Dermis microvascular lymphatic vessel endothelial cell (primary cell): ENCODE measurements at places on chromosomes 11 and 22. TPM values are rescaled to one million over a fixed set of nuclear protein-coding genes. Genes with fewer than 3 reads are reported as not detected.

OR5B12 gene
- not detected in 2 replicates for total RNA-seq

DNA sequence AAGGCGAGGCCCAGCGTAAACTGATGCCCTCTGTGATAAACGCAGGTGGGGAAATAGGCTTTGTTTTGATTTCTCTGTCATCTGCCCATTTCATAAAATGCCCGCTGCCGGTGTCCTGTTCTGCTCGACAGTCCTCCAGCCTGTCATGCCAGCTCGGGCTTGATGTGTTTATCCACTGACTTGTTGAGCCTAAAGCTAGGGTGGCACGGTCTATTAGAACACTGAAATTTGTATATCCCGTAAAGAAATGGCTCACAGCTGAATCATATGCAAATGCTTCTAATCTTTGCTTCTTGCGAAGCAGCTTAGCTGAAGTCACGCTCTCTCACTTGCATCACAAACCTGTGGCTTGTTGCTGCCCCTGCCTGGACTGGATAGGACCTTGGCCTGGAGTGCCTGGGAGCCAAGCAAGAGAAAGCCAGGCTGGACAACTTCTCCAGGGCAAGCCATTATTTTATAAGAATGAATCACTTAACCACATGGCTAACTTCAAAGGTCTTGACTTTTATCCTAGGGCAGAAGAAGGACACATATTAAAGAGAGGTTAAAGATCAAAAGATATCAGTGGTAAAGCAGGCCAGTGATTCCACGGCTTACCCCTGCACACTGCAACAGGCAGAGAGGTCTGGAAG lies 33.1 kb downstream of the EHF start:
- no peak for DNase-seq

TSPAN32 gene
- not detected in 2 replicates for total RNA-seq

DNA sequence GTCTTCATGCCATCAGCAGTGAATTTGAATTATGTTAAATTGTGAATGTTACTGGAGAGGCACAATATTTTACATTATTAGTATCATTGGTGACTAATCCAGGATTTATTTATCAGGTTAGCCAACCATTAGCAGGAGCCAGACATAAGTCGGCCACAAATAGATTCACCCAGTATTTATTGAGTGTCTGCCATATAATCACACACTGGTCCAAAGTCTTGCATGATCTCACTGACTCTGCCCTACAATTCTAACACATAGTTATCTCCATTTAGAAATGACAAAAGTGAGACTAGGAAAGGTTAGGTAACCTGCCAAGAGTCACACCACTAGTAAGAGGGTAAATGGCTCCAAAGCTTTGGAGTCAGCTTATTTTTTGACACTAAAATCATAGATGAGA lies 179.6 kb downstream of the BLID start:
- no peak for DNase-seq

DNA sequence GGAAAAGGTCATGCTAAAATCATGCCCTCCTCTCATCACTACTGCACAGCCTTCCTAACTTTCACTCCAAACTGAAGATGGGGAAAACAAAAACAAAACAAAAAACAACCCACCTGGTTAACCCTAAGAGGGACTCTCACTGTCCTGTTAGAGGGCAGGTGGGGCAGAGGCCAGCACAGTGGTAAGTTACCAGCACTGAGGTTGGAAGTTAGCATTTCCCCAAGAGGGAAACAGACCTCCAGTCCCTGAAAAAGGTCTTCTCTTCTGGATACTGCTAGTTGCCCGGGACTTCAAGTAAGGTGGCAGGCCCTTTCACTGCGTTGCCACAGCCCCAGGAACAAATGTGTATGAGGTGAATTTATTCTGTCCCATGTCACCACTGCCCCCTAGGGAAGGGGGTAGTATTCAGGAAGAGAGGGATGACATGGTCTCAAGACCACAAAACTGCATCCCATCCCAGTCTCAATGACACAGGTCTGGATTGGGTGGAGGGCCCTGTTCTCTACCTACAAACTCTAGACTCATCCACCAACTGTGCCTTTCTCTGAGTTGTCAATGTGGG lies 792 bp upstream of the ADAMTS8 start:
- no peak for DNase-seq

DNA sequence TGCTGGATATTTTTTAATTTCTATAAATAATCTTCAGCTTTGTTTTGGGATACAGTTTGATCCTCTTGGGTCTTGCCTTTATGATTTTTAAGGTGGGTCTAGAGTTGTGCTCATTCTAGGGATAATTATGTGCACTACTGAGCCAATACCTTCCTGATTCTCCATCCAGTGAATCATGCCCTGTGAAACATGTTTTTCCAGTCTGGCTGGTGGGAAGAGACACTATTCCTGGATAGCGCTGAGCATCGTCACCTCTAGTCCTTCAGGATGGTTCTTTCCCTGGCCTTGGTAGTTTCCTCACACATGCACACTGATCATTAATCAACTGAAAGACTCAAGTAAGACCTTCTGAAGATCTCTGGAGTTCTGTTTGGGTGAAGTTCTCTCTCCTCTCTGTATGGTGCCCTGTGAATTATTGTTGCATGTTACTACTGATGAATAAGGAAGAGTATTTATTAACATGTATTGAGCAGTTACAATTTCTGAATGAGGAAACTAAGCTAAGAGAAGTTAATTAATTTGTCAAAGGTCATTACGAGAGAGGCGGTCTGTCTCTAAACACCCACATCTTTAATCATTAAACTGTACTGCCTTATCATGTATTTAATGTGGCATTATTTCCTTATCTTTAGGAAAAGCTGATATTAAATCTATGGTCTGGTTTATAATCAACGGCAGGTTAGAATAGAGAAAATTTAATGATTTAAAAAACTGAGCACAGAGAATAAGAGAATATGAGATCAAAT lies 39.1 kb upstream of the LIPT2 start:
- DNase-seq: peak; percentile 26

GRCh38 chr11:17257196-17257595 lies 19.3 kb upstream of the NUCB2 start:
- DNase-seq: peak; percentile 22

- DNase-seq: no peak
Measured at GRCh38 chr22:47801541-47802245, 1039.2 kb downstream of the TBC1D22A start.

GGTLC3 gene
- total RNA-seq: not detected in 2 replicates

GRCh38 chr11:15006139-15006759 lies 34.1 kb upstream of the CALCA start:
- peak; percentile 17 for DNase-seq

DNA sequence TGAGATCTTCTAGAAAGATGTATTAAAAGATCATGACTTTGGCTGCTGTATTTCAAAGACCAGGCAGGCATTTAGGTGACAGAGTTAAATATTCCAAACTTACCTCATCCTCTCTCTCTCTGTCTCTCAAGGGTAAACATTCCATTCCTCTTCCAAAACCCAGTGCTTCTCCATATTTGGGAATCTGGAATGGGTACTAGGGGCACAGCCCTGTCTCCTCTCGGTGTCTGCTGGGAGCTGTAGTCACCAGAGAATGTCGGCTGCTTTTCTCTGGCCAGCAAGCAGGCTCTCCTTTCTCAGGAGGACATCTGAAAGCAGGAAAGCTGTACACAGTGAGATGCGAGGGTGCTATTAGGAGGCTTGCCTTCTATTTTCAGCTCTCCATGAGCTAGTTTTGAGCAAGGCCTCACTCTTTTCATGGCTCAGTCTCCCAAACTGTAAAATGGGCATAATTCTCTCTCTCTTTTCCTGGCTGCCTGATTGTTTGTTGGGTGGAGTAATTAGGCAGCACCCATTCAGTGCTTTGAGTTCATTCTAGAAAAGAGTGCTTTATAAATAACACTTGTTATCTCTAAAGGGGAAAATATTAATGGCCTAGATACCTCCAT lies 9.3 kb upstream of the PEX26 start:
- DNase-seq: no peak

- no peak for DNase-seq
Measured at GRCh38 chr11:119742263-119742861, 13.4 kb upstream of the NECTIN1 start.

- DNase-seq: no peak
Measured at GRCh38 chr22:23380911-23381310, 199.2 kb downstream of the IGLL1 start.

DNA sequence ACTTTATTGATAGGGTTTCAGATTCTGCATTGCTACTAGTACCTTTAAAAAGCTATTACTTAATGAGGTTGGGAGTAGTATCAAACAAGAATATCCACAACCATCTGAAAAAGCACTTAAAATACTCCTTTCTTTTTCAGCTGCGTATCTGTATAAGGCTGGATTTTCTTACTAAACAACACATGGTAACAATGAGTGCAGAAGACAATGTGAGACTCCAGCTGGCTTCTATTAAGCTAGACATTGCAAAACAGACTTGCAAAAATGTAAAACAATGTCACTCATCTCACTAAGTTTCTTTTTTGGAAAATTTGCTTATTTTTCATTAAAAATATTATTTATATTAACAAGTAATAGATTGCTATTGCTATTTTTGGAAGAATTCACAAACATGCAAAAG lies 132.6 kb downstream of the WNT11 start:
- DNase-seq: peak; percentile 21

DNA sequence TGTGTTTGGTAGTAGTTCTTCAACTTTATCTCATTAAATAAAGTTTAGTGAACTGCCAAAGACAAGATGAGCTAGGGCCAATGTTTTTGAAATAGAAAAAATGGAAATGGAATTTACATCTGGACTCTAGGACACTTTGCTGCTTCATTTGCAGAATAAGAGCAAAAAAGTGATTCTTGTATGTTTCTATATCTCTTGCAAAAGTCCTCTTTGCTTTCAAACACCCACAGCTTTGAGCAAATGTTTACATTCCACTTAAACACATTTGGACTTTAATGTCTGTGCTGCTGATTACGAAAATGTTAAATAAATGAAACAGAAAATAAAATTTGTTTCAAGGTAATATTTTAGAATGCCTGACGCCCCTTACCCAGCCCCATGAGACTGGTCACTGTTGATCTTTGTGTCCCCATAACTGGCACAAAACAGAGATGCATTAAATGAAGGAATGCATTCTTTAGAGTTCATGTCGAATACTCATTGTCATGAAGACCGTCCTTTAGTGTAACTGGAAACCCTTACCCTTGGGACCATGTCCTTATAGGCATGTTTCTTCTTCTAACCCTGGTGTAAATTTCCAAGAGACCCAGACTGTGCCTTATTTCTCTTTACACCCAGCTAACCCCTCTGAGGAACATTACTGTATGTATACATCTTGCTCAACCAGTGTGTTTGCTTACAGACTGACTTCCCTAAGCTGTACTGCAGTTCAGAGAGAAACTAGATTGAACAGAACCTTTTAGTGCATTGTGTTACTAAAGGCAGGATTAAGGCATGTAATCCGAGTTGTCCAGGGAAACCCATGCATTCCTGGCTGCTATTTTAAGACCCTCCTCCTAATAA lies 199.7 kb downstream of the NAV2 start:
- DNase-seq: no peak

INS gene
- not detected in 2 replicates for total RNA-seq

YPEL1 gene
- 2.4 and 5.2 TPM in 2 replicates for total RNA-seq

DNA sequence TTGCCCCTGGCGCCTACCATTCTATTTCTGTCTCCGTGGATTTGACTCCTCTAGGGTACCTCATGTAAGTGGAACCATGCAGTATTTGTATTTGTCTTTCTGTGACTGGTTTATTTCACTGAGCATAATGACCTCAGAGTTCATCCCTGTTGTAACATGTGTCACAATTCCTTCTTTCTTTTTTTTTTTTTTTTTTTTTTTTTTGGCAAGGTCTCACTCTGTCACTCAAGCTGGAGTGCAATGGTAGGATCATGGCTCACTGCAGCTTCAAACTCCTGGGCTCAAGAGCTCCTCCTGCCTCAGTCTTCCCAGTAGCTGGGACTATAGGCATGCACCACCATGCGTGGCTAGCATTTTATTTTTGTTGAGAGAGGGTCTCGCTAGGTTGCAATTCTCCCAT lies 74.0 kb upstream of the SEPTIN5 start:
- no peak for DNase-seq

DNA sequence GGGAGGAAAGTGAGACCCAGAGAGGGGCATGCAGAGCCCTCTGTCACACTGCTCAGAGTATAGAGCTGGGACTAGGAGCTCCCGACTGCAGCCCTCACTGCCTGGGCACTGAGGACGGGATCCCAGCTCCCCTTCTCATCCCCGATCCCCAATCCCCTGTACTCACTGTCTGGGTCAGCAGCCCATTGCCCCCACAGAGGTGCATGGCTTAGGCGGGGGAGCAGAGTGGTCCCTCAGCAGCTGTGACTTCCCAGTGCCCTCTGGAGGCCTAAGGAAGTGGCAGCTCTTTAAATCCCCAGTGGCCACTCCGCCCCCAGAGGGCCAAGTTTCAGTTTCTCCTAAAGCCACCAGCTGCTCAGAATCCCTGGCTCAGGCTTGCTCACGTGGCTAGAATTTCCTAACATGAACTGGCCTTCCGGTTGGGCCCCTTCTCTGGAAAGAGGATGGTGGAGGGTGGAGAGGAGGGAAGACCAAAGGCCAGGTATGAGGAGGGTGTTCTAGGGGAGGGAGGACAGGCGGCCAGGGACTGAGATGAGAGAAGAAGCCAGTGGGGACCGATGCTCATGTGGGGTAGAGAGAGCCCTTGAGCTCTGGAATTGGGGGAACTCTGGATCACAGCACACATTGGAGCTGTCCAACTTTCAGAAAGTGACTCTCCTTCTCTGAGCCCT lies at the start of gene BATF2:
Gene BATF2 (minus strand): TSS at position 262 of the 671 bp plus-strand sequence. CDS start 57 bp downstream, at position 205.
- DNase-seq: peak; percentile 52

- DNase-seq: peak; percentile 5
Measured at GRCh38 chr11:112797648-112798293, 163.4 kb upstream of the NCAM1 start.

GRCh38 chr22:29604076-29604360 lies 585 bp downstream of the NF2 start:
- peak; percentile 41 for DNase-seq

DNA sequence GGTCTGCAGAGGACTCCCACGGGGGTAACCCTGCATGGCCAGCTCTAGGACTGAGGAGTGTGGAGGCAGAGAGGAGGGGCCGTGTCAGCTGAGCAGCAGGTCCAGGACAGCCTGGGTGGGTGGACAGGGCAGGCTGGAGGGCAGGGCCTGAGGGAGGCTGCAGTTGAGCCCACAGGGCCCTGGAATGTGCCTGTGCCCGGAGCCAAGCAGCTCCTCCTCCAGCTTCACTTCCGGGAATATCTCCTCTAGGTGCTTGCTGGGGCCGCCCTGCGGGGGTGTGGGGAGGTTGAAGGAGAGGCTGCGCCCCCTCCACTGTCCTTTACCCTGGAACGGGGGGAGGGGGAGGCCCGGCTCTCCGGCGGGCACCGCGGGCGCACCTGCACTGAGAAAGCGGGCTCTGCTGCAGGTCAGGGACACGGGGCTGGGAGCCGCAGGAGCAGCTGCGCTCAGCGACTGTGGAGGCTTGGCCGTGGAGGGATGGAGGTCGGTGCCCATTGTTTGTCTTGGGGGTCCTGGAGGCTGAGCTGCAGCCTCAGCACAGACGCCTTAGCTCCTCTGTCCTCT lies 1293.2 kb downstream of the BRD1 start:
- no peak for DNase-seq

GRCh38 chr11:116993599-116993998 lies 104.6 kb downstream of the SIK3 start:
- DNase-seq: peak; percentile 64

- DNase-seq: no peak
Measured at GRCh38 chr11:122848186-122848585, 9.9 kb downstream of the CRTAM start.

SSTR3 gene
- not detected in 2 replicates for total RNA-seq
